ENCODE measurements at places on chromosomes 1 and 21.

GRCh38 chr1:203264052-203264501 is 34.6 kb upstream of the CHIT1 start:
- DNase-seq: no peak

GRCh38 chr1:108734171-108734865 is 12.2 kb upstream of the STXBP3 start:
- no peak for DNase-seq

DNA sequence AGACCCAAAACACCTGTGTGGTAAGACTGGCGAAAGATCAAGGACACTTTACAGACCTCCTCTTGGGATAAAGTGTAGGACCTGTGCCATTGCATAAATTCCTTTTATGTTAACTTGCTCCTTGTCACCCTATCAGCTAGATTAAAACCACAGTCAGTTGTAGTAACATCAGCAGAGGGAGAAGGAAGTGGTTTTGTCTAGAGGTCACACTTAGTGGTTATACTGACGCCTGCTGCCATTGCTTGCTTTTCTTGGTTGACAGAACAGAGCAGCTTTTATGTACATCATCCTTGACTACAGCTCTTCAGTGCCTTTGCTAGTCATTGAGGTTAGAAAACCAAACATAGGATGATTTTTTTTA is 101.4 kb downstream of the PBX1 start:
- DNase-seq: peak; percentile 67

DNA sequence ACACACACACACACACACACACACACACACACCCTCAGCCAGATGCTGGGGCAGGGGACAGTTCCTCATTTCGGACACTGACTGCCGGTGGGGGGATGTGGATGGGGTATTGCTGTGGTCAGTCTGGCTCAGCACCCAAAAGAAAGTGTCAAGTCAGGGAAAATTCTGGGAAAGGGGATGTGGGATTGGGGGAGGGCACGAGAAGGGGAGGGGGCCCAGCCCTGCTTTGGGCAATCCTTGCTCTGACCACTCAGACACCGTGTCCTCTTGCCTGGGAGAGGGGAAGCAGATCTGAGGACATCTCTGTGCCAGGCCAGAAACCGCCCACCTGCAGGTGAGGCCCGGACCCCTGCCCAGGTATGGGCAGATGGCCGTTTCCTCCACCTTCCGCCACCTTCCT is at the start of gene C1QC:
TSS of gene C1QC (plus strand) at position 253 of the 400 bp plus-strand sequence. CDS start 391 bp downstream, outside the sequence.
- no peak for DNase-seq

DNA sequence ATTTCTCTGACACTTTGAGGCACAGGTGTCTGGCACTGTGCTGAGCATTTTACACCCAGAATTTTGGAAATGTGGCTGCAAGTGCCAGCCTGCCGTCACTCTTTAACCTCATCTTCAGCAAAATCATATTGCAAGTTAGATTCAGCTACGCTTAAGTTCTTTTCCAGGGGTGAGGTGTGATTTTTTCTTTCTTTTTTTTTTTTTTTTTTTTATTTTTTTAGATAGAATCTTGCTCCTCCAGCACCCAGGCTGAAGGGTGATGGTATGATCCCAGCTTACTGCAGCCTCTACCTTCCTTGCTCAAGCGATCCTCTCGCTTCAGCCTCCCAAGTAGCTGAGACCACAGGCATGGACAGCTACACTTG is 2.5 kb upstream of the RCC2 start:
- DNase-seq: no peak

GRCh38 chr1:192399161-192399560 is 82.4 kb downstream of the RGS21 start:
- DNase-seq: no peak

DNA sequence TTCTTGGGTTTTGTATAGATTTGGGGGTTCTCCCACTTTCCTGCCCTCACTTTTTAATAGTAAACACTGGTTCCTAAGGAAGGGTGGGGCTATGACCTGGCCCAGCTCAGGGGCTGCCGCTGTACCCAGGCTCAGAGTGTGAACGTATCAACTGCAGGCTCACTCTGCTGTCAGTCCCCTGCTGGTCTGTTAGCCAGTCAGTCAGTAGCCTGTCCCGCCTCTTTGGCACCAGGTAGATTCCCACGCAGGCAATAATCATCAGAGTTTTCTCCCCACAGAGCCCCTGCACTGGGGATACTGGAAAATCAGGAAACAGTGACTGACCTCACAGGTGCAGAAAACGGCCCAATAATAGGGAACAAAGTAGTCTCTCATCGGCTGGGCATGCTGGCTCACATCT is 15.0 kb upstream of the ALPL start:
- no peak for DNase-seq

DNA sequence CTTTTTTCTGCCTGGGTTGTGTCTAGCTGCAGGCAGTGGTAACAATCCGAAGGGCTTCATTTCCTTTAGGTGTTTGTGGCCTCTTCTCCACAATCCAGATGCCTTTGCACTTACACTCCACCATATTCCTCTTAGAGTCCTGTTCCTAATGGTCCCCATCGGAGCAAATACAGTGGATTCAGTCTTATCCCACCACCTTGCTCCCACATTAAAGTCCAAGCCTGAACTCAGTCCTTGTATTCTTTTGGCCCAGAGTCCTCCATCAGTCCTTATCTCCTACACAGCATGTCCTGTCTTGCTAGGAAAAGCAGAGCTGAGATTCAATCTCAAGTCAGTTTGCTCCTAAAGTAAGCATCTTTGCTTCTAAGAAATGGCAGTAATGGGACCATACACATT is 8.8 kb downstream of the CYP2J2 start:
- DNase-seq: no peak

GRCh38 chr21:26165331-26165730 is 5.2 kb downstream of the APP start:
- no peak for DNase-seq

- DNase-seq: peak; percentile 96
Observed at GRCh38 chr21:38853421-38853919, 47.7 kb downstream of the ETS2 start.
